ENCODE measurements at places on chromosomes 5 and 9. TPM values are rescaled to one million over a fixed set of nuclear protein-coding genes. Genes with fewer than 3 reads are reported as not detected.

The SHB gene
- 10.5 TPM for total RNA-seq

The SLC6A19 gene
- total RNA-seq, result not detected

The THBS4 gene
- total RNA-seq, result 55.3 TPM

The CCIN gene
- total RNA-seq, result not detected

The ABO gene
- total RNA-seq, result 0.99 TPM

The PHF24 gene
- 0.68 TPM for total RNA-seq

The ZNF462 gene
- total RNA-seq, result 26.8 TPM

The LHX6 gene
- 1.4 TPM for total RNA-seq
